ENCODE measurements at places on chromosomes 6 and 20.

GRCh38 chr6:52373151-52373690, 11.3 kb downstream of the PAQR8 start:
- DNase-seq = no peak

DNA sequence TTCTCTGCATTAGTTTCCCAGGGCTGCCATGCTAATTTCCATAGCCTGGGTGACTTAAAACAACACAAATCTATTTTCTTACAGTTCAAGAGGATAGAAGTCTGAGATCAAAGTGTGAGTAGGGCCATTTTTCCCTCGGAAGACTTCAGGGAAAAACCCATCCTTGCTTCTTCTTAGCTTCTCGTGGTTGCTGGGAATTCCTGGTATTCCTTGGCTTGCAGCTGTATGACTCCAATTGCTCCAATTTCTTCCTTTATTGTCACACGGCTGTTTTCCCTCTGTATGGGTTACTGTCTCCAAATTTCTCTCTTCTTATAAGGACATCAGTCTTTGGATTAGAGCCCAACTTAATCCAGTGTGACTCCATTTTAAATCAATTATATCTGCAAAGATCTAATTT, 128.4 kb upstream of the JAG1 start:
- no peak for DNase-seq

- no peak for DNase-seq
Observed at GRCh38 chr20:37786043-37786442, 92.2 kb downstream of the CTNNBL1 start.

DNA sequence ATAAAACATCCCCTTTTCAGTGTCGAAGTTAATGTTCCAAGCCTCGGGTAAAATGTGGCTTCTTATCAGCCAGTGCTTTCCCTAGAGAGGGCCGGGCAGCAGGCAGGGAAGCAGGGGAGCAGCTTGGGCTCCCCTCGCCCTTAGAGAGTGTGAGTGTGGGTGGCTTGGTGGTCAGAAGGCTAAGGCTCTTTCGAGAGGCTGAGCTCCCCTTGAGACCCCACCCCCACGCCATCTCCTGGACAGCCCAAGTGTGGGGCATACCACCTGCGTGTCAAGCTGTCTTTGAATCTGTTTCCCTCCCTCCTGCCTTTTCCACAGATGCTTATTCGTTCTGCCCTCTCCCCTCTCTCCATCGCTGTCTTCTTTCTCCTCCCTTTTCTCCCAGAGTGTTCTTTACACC, 95.1 kb upstream of the FOXP4 start:
- no peak for DNase-seq

DNA sequence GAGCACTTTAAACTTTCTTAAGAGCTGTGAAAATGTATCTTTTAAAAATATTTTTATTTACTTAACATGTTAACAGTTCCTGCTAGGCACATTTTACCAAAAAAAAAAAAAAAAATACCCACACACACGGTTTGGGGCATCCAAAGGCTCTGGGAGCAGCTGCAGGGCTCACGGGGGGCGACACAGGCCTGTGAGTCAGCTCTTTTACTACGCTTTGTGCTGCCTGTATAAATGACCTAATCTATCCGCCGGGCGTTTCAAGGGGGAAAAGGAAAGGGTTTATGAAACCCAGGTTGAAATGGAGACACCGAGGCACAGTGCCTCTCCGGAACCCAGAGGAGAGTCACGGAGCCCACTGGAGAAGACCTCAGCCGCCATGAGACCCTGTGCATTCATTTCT, 40.4 kb downstream of the DLL1 start:
- no peak for DNase-seq

DNA sequence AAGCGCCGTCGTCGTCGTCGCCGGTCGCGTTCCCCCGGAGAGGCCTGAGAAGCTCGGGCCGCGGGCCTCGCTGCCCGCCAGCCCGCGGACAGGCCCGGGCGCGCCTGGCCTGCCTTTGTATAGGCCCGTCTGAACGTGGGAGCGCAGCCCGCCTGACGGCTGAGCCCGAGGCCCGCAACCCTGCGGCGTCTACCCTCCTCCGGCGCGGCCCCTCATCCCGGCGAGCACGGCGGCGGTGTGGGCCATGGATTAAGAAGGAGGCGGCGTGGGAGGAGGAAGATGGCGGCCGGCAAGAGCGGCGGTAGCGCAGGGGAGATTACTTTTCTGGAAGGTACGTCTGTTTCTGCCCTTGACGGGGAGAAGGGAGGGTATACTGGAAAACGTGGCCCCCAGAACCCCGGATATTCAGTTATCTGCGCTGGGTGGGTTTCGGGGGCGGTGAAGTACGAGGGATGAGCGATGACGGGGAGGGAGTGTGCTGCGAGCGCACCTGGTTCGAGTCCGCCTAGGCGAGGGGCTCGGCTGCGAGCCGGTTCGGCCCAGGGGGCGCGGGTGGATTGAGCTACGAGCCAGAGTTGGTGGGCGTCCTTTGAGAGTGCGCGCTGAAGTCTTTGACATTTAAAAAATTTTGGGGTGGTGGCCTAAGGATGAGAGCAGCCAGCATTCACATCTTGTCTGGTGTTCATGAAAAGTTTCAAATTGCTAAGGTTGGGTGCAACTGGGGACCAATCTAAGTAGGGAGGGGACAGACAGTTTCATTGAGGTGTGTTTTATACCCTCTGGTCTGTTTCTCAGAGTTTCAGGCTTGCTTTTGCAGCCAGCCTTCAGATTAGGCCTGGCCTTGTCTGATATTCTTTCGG, 796 bp downstream of the SENP6 start:
- DNase-seq = peak; percentile 79

GRCh38 chr6:34934516-34934915, 45.5 kb downstream of the ANKS1A start:
- no peak for DNase-seq

DNA sequence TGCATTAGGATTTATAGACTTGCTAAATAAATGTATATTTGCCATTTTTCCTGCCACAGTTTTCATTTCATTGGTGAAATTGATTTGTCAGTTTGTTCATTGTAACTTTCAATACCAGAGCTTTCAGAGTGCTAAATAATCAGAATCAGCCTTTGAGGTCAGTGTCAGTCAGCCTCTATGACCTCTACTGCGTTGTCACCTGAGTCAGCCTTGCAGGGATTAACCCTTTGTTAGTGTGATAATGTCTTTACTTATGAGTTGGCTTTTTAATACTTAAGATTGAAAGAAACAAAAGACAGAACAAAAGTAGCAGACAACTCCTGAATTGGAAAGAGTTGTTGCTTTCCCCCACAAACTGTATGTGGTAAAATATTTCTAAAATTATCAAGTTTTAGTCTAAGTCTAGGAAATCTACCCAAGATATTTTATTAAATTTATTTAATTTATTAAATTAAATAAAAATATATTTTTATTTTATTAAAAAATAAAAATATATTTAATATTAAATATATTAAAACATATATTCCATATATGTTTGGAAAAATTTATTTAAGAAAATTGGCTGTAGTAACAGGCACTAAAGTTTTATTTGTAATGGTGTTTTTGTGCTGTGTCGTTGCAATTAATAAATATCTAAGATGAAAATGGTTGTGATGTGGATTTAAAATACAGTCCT, 125.2 kb downstream of the AFG1L start:
- DNase-seq = no peak

DNA sequence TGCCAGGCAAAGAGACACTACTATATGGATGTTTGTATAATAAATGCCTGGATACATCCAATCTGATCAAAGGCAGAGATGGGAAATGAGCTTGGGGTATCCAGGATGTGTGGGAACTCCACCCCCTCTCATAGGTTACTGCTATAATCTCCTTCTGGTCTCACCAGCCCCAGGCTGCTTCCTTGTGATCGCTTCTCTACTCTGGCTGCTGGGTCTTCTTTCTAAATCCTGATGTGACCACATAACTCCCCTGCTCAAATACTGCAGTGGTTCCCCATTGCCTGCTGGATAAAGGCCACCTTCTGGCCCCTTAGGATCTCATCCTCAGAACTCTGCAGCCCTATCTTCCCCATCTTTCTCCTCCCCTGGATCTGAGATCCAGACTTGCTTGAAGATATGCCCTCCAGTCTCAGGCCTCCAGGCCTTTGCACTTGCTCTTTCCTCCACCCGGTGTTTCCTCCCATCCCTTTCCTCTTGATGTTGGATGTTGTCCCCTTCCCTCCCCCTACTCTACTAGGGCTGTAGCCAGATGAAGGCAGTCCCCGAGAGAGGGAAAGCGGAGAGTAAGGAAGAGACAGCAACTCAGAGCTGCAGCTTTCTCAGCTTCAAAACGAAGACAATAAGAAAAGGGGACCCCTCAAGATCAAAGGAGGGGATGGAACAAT, 828 bp upstream of the XKR7 start:
- DNase-seq = no peak

- no peak for DNase-seq
Observed at GRCh38 chr20:49349078-49349477, 71.2 kb upstream of the ZNFX1 start.

- no peak for DNase-seq
Observed at GRCh38 chr20:8012724-8013123, 6.8 kb downstream of the TMX4 start.

DNA sequence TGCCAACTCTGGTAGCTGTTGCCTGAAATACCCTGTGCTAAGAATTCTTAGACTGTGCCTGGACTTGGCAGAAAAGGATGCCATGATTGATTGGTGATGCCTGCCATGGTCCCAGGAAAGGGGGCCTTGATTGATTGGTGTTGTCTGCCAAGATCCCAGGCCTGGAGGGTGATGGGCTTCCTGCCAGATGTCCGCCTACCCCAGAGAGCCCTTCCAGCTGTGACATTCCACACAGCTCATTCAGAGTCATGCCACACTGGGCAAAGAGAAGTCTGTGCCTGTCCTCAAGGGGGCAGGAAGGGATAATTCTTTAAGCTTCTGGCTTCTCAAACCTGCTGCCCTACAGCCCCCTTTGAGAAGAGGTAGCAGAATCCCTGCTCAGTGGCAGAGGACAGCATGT, 24.6 kb downstream of the RIMS4 start:
- DNase-seq = no peak
